ENCODE measurements at places on chromosomes 2 and 18. TPM values are rescaled to one million over a fixed set of nuclear protein-coding genes. Genes with fewer than 3 reads are reported as not detected.

The ADRA2B gene
- total RNA-seq = 0.28 TPM

The CD8B2 gene
- total RNA-seq = not detected

The PKDCC gene
- 14.8 TPM for total RNA-seq

- no peaks in the 10 kb centered on the region for H3K27me3 ChIP-seq
- no peaks in the 10 kb centered on the region for H3K36me3 ChIP-seq
- H3K27ac ChIP-seq = no peak overlapping the region
Measured at GRCh38 chr18:48893608-48894600, 56.9 kb downstream of the SMAD7 start.

DNA sequence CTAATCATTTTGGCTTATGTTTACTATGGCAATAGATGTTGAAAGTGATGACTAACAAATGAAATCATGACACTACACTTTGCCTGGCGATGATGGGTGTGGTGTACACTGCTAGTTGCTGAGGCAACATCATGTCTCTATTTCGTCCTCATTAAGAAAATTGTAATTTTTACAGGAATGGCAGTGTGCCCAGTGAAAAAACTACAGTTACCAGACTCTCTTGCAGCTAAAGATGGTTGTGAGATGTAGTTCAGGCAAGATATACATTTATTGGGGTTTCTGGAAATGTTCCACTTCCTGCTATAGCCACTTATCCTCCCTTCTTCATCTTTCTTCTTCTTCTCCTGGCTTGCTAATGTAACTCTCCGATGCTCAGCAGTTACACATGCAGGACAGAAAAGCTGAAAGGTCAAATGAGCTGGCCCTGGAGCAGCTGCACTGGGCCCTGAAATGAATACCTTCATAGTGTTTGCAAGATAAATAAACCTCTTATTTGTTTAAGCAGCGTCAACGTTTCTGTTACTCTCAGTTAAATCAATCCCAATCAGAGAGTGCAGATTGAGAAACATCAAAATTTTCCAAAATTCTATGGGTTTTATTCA lies 46.0 kb downstream of the SOCS6 start:
- H3K36me3 ChIP-seq = peaks cover 7% of the 10 kb centered on the region
- no peaks in the 10 kb centered on the region for H3K27me3 ChIP-seq
- H3K4me3 ChIP-seq = no peak overlapping the region
- peak overlapping the region; percentile 68 for H3K27ac ChIP-seq
- no peak for DNase-seq

- H3K27me3 ChIP-seq = no peaks in the 10 kb centered on the region
- no peak overlapping the region for H3K27ac ChIP-seq
- no peak overlapping the region for H3K4me3 ChIP-seq
- H3K36me3 ChIP-seq = no peaks in the 10 kb centered on the region
Measured at GRCh38 chr2:19330436-19330835, 28.0 kb downstream of the OSR1 start.

GRCh38 chr2:115584507-115584906 lies 1142.1 kb downstream of the DPP10 start:
- no peaks in the 10 kb centered on the region for H3K36me3 ChIP-seq
- no peak overlapping the region for H3K27ac ChIP-seq
- no peak overlapping the region for H3K4me3 ChIP-seq
- no peaks in the 10 kb centered on the region for H3K27me3 ChIP-seq
- no peaks in the 10 kb centered on the region for H3K4me1 ChIP-seq

DNA sequence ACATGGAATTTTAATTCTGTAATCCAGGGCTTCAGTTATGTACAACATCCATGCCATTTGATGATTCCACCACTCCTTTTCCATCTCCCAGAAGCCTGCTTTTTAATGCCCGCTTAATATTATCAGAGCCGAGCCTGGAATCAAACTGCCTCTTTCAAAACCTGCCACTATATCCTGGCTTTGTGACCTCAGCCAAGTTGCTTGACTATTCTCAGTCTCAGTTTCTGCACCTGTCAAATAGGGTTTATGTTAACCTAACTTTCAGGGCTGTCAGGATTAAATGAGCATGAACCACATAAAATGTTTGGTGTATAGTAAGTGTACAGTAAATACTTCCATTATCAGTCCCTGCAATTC lies 108.7 kb downstream of the XRCC5 start:
- H3K27me3 ChIP-seq = no peaks in the 10 kb centered on the region
- no peak for DNase-seq

GRCh38 chr18:3666526-3667254 lies 216.7 kb downstream of the TGIF1 start:
- peaks cover 60% of the 10 kb centered on the region for H3K4me1 ChIP-seq
- no peaks in the 10 kb centered on the region for H3K36me3 ChIP-seq
- no peaks in the 10 kb centered on the region for H3K27me3 ChIP-seq
- H3K27ac ChIP-seq = peak overlapping the region; percentile 100
